ENCODE measurements at places on chromosomes 13 and 19.

- DNase-seq = no peak
Observed at GRCh38 chr13:112562786-112563383, 25.1 kb downstream of the TUBGCP3 start.

GRCh38 chr13:99993660-99994637 lies 12.4 kb downstream of the ZIC2 start:
- DNase-seq = no peak

GRCh38 chr13:21461131-21461530 lies 2.0 kb upstream of the ZDHHC20 start:
- no peak for DNase-seq

DNA sequence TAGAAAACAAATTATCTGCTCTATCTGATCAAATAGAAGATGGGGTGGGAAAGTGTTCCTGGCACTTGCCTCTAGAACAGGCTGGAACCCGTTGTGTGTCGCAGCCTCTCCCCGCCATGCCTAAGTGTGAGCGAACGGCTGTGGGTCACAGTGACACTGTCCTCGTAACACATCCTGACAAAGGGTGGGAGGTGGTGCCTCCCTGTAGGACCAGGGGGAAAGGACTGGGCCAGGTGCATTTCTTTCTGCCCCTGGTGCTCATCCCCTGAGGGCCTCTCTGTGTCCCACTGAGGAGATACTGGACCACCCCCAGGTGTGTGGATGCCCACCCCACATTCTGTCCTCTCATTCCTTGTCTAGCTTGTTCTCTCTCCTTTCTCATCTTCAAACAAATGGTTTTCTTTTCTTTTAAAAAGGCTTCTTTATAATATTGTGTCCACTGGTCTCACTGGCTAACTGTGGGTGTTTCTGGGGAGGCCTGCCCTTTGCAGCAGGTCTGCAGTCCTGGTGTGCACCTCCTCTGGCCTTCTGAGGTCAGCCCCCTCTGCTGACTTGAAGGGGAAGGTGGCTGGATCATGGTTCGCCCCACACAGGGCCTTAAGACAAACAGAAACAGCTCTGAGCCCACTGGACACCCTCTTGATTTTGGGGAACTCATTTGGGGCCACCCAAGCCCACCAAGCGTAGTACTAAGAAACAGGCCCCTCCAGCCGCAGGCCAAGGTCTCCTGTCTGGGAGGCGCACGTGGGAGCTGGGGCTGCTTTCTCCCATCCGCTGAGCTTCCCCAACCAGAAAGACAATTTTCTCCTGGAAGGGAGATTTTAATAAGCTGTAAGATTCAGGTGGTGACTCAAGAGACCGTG lies 152.5 kb upstream of the SOX1 start:
- DNase-seq = no peak

- no peak for DNase-seq
Observed at GRCh38 chr19:800360-801029, 3.2 kb downstream of the PTBP1 start.

GRCh38 chr19:5192568-5192967 lies 148.0 kb downstream of the PTPRS start:
- DNase-seq = no peak

DNA sequence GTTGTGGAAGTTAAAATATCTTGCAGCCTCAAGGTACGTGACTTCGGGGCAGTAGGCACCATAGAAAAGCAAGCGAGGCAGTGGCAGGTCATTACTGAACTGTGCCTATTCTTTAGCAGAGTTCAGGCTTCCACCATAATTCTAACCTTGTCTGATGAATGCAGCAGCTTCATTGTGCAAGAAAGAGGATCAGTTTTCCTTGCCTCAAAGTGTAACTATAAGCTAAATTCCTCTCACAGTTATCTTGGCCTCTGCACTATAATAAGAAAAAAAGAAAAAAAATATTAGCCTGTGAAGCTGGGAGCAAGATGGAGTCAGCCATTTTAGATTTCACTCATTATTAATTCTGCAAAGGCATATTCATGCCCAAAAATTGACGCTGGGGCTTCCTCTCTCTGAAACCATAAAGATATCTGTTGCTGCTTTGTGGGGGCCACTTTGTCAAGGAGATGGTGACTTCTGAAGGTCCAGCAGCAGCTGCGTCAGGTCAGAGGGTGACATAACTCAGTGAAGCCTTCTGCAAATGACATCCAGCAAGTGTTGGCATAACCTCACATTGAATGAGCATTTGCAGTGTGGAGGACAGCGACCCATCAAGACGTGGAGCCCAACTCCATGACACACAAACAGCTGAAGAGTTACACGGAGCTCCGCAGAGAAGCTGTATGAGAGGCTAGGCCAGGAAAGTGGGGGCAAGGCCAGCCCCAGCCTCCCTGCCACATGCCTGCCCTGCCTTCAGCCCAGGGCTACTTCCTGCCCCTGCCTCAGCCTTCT lies 23.1 kb upstream of the SACS start:
- no peak for DNase-seq

GRCh38 chr13:94672400-94672799 lies 39.9 kb downstream of the SOX21 start:
- DNase-seq = no peak

GRCh38 chr13:29713839-29714238 lies 118.4 kb upstream of the SLC7A1 start:
- DNase-seq = no peak

DNA sequence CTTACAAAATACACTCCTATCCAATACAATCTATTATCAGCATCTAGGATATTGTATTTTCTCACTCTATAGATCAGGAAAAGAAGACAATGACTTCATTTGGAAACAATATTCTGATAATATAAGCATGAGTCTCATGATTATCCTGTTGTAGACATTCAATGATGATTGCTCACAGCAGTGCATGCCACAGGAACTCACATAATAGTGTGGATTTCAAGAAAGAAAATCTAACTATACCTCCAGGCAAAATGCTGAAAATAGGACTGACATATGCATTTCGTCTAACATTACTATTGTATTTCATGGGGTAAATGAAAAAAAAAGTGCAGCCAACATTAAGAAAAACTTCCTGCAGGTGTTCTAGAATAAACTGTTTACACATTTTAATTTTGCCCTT lies 122.6 kb downstream of the POSTN start:
- no peak for DNase-seq

- peak; percentile 55 for DNase-seq
Observed at GRCh38 chr19:29878973-29879654, 62.9 kb upstream of the URI1 start.

GRCh38 chr19:6987850-6988249 lies 33.4 kb downstream of the MBD3L2B start:
- DNase-seq = no peak

- no peak for DNase-seq
Observed at GRCh38 chr19:18847549-18848463, 16.0 kb downstream of the UPF1 start.

DNA sequence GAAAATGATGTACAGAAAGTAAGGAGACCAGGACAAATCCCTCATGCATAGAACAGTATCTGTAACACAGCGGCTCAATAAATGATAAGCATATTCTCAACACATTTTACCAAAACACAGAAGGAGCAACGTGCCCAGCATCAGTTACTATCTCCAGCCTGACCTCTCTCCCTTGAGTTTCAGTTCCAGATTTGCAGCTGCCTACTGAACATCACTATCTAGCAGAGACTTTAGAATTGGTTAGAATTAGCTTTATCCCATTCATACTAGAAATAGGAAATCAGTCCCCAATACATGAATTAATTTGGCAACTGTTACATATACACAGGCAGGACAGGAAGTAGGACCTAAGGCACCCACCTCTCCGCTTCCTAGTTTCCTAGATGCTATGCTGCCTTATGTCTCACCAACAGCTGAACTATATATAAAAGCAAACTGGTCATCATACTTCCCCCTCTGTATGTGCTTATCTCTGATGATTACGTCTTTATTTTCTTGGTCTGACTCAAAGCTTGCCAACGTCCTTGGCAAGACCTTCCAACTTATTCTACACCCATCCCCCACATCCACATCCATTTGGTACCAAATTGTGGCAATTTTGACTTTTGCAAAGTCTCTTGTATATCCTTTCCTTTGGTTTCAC lies 61.1 kb downstream of the SACS start:
- no peak for DNase-seq

GRCh38 chr19:8487137-8487851 lies 15.1 kb downstream of the PRAM1 start:
- no peak for DNase-seq

DNA sequence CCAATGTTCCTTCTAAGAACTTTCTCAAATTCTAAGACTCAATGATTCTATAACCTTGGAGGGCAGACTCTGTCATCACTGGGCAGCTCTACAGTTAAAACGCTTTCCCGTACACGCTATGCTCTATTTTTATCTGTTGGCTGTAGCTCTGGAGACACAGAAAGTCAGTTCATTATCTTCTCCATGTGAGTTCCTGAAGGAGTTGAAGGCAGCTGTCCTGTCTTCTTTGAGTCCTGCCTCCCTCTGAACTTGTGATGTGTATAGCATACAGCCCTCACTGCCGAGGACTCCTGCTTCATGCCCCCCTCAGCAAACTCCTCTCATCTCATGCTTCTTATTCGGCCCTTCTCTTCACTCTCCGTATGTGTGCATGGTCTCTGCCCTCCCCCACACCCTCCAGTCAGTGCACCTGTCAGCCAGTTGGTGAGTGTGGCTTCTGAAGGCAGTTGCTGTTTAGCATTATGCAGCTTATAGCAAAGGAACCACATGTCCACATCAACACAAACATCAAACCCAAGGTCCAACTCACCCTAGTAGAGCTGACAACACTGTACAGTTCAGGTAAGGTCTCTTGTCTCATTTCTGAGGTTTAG lies 504.9 kb downstream of the DIAPH3 start:
- DNase-seq = no peak

GRCh38 chr13:44439452-44440024 lies 65.9 kb downstream of the SERP2 start:
- no peak for DNase-seq

DNA sequence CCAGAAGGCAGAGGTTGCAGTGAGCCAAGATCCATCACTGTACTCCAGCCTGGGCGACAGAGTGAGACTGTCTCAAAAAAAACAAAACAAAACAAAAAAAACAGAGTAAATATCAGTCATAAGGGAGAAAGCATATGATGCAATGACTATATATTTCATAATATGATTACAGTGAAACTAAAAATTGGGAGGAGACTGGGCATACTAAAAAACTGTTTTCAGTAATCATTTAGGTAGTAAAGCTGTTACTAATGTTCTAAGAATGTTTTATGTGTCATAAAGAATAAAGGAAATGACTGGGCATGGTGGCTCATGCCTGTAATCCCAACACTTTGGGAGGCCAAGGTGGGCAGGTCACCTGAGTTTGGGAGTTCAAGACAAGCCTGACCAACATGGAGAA lies 15.9 kb downstream of the ZNF573 start:
- DNase-seq = no peak

GRCh38 chr13:46211483-46212351 lies at the start of gene LRRC63:
LRRC63 (plus strand) TSS chr13:46211928; CDS start chr13:46213035, 1,107 bp downstream.
- DNase-seq = peak; percentile 24

DNA sequence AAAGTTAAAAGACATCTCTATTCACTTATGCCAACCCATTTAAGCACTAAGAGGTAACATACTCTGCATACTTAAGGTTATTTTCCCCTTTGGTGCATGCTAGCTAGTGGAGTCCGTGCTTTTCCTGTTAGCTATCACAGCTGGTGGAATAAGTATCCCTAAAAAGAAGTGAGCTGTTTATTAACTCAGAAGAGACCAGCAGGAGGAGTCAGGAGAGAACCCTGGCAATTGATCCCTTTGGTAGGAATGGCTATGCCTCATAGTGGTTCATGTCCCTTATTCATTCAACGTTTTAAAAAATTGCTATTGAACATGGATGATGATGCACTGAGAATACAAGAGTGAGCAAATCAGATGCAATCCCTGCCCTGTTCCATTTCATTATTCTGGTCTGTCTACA lies 12.4 kb upstream of the NEK5 start:
- DNase-seq = no peak

DNA sequence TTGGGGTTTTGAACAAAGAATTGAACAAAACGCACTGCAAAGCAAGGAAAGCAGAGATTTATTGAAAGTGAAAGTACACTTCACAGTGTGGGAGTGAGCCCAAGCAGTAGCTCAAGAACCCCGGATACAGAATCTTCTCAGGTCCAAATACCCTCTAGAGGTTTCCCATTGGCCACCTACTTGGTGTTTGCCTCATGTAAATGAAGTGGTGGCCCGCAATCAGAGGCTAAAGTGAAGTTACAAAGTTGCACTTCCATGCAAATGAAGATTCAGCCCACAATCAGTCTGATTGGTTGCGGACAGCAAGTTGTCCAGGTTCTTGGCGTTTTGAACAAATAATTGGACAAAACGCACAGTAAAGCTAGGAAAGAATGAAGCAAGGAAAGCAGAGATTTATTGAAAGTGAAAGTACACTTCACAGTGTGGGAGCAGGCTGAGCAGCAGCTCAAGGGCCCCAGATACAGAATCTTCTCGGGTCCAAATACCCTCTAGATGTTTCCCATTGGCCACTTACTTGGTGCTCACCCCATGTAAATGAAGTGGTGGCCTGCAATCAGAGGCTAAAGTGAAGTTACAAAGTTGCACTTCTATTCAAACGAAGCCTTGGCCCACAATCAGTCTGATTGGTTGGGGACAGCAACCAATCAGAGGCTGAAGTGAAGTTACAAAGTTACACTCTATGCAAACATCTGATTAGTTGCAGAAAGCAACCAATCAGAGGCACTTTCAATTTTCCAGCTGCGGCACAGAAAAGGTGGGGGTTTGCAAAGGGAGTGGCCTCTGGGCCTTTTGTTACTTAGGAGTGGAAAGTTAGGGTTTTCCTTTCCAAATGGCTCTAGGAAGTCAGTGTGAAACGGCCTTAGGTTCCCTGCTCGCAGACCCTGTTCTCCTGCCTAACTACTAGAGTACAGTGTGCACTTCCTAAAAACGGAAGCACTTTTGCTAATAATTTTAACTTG lies 4.8 kb upstream of the TM9SF2 start:
- DNase-seq = no peak

DNA sequence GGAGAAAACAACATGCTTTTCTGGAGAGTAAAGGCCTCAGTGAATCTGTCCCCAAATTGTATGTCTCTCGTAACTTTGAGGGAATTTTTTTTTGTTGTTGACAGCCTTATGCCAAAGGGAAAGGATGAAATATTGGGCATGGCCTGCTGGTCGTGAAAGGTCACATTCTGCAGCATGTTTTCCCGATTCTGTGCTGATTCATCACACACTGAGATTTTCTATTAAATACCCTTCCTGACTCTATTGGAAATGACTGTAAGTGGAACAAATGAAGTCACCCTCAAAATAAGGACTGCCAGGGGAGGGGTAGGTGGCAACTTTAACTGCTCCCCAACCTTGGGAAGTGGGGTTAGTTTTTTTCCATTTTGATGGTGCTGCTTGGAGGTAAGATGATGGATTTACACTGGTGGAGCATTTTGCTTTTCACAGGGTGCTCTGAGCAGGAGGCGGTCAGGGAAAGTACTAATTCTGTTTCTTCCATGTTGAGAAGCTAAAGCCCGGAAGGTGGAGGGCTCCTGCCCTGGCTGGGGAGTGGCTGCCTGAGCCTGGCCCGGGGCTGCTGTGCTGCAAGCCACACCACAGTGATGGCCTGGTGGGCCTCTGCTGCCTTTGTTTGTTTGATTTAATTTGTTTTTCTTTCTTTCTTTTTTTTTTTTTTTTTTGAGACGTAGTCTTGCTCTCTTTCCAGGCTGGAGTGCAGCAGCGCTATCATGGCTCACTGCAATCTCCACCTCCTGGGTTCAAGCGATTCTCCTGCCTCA lies 116.8 kb upstream of the SPATA13 start:
- DNase-seq = no peak

- no peak for DNase-seq
Observed at GRCh38 chr13:33798023-33798422, 19.9 kb upstream of the RFC3 start.

Measured in cerebellum (tissue), 4 donors.